Natural killer cell treated with Interleukin-12 subunit alpha and Interleukin-12 subunit beta and Interleukin-15 and Interleukin-18, amount 100 ng/mL, for 72 hours (primary cell): ENCODE measurements at places on chromosomes 2 and 18.
A peak's percentile ranks its signal among the peaks of the same experiment; 100 is the strongest.

GRCh38 chr18:59265246-59265973 lies 7.8 kb downstream of the RAX start:
- DNase-seq: no peak

- no peak for DNase-seq
These were observed 534.9 kb downstream of the SLC4A3 start for GRCh38 chr2:220162320-220162719.

DNA sequence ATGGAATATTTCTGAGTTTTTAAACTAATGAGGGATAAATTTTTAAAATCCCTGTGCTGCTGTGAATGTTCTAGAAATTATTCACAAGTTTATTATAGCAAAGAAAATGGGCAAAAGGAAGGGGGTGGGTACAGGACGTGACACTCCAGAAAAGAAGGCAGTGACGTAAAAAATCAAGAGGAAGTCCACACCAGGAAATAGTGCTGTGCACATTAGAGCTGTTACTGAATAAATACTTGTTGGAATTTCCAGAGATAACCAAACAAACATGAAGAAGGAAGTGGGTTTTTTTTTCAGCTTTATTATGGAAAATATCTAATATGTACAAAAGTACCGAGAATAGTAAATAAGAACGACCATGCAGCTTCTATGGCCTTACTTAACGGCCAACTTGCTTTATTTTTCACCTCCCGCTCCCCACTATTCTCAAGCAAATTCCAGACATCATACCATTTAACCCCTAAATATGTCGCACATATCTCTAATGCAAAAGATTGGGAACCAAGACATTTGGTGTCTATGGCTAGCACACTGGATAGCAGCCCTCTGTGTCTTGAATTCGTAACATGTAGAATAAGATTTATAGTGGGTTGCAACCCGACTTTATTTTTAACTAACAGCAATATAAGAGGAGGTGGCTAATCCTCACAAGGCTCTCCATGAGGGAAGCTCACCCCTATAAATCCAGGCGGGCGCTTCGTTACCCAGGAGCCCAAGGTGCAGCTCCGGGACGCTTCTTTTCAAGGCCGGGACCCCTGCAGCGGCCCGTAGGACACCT lies 580 bp upstream of the NDUFV2 start:
- peak; percentile 67 for DNase-seq

- DNase-seq: no peak
These were observed 48.9 kb downstream of the COPS8 start for GRCh38 chr2:237134321-237135230.

DNA sequence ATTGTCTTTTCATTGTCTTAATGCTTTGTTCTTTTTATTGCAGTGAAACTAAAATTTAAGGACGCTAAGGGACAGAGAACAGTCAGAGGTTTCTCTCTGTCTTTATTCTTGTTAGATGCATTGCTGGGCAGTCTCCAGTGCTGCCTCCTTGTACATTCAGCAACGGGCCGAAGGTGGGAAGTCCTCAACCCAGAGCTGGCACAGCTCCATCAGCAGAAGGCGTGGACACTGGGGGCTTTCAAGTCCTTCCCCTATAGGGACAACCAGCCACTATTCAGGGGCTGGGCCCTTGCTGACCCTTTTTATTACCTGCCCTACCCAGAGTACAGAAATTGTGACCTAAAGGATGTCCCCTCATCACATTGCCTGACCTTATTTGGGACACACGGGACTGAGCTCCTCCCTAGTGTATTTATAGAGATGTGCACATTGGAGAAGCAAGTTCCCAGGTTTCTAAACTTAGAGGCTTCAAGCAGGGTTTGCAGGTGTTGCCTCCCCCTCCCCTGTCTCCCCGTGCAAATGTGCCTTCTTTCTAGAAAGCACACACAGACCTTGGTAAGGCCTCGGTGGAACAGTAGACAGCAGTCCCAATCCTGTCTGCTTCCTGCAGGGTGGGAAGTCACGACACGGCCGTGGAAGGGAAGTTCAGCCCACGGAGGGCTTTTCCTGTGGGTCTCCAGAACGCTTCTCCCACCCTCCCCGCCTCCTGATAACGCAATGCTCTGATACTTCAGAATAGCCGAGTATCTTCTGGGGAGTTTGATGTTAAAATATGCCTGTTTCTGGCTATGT lies 68.2 kb downstream of the ZCCHC2 start:
- DNase-seq: no peak

- no peak for DNase-seq
These were observed 82.4 kb upstream of the TFCP2L1 start for GRCh38 chr2:121367246-121367900.

DNA sequence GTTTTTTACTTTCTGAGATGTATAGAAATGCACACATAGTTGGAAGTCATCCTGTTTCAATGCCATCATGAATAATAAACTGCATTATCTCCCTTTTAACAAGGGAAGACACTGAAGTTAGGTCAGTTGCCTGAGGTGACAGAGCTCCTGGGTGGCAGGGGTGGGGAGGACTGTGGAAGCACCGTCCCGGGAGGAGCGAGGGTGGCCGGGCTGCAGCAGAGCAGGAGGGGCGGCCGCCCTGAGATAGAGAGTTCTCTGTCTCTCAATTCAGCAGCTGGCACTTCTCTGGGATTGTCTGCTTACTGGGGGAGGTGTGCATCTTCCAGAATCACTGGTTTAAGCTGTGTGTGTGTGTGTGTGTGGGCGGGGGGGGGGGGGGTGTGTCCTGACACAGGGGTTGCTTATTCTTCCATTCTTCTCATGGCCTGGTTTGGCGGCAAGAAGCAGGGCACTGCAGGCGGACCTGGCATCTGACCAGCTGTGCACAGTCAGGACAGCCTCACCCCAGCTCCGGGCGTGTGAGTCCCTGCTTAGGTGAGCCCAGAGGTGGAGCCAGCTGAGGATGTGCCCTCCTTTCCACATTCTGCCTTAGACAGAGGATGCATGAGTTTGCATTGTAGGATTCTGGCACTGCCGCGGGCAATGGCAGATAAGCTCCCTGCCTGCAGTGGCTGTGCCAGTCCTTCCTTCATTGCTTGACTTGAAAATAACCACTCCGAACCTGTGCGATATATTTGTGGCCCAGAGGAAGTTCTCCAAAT lies 40.4 kb downstream of the VWA3B start:
- no peak for DNase-seq

DNA sequence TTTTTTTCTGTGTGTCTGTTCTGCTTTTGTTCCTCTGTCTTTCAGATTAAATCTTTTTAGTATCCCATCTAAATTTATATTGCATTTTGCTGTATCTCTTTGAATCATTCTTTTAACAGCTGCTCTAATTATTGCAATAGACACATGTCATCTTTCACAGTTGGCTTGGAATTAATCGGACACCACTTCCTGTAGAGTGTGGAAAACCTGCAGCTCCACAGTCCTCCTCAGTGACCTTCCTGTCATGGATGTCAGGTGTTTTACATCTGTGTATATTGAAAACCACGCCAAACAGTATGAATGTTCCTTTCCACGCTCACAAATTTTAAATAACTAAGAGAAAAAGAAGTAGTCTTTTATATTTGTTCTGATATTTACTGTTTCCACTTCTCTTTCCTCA lies 135.3 kb downstream of the PXDN start:
- DNase-seq: no peak

- DNase-seq: no peak
These were observed 17.2 kb downstream of the BOK start for GRCh38 chr2:241575624-241576292.

GRCh38 chr2:235151152-235151551 lies 199.3 kb downstream of the SH3BP4 start:
- no peak for DNase-seq

DNA sequence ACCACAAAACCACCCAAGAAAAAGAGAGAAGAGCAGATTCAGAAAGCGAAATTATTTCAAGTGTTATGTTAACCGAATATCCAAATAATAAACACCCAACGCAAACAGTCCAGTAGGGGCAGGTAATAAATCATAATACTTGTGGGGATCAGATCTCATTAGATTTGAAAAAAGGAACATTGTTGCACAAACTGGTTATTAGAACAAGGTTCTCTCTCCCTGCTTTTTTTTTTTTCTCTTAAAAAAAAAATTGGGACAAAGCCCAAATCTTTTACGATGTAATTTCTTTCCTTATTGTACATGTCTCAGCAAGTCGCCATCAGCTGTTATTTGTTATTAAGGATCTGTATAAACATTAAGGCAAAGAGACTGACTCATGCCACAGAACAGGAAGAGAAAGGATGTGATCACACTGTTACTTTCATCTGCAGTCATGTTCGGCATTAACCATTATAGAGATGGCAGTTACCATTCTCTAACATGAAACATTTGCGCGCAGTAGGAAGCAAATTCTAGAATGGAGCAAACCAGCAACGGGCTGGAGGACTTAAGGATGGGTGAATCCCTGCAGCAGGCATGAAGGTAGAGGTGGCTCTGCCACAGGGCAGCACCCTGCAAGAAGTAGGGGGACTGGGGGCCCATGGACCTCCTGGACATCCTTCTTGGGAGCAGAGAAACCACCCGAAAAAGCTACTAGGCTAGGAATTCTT lies 42.0 kb downstream of the EPHA4 start:
- DNase-seq: no peak

- DNase-seq: no peak
These were observed 880.7 kb downstream of the SUCLG1 start for GRCh38 chr2:83578405-83578804.

DNA sequence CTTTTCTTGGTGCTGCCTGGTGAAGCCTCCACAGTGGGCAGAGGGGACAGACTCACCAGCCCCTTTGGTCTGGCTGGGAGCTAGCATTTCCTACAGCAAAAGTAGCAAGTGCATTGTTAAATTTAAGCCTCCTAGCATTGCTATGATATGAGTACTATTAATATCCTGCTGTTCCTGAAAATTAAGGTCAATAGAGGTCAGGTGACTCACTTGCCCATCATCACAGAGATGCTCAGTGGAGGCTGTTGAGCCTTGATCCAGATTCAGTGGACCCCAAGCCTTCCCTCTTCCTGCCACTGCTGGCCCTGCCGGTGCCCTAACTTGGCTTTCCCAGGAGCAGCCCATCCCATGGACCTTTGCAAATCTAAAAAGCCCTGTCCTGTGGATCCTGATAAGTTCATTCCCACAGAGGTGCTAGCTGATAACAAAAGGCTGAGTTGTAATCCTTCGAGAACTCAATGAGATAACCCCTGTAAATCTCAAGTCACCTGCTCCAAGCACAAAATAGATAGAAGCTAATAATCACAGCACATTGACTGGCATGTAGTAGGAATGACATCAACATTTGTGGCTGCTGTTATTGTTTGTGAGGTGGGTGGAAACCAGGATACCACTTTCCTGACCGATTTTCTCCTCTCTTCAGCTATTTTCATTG lies 84.4 kb downstream of the THNSL2 start:
- no peak for DNase-seq

DNA sequence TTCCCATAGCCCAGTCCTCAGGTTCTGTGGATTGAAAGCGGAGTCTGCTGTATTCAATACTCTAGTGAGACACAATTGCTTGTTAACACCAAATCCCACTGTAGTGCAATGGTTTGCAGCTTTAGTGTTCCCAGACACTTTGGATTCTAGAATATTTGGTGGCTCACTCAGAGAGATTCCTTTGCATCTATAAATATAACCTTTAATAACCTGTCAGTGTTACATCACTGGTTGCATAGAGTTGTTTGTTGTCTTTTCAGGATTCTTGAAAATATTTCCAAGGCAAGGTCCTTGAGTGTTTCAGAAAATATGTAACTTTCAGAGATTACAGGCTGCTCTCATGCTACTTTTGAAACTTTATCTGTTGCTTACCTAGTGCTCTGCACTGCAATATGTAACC lies 157.5 kb downstream of the ZEB2 start:
- DNase-seq: no peak

GRCh38 chr2:235745597-235745996 lies 251.8 kb downstream of the AGAP1 start:
- DNase-seq: no peak

GRCh38 chr2:9163306-9164111 lies 43.1 kb upstream of the ASAP2 start:
- DNase-seq: peak; percentile 8

- no peak for DNase-seq
These were observed 10.8 kb downstream of the OXER1 start for GRCh38 chr2:42752816-42753813.

DNA sequence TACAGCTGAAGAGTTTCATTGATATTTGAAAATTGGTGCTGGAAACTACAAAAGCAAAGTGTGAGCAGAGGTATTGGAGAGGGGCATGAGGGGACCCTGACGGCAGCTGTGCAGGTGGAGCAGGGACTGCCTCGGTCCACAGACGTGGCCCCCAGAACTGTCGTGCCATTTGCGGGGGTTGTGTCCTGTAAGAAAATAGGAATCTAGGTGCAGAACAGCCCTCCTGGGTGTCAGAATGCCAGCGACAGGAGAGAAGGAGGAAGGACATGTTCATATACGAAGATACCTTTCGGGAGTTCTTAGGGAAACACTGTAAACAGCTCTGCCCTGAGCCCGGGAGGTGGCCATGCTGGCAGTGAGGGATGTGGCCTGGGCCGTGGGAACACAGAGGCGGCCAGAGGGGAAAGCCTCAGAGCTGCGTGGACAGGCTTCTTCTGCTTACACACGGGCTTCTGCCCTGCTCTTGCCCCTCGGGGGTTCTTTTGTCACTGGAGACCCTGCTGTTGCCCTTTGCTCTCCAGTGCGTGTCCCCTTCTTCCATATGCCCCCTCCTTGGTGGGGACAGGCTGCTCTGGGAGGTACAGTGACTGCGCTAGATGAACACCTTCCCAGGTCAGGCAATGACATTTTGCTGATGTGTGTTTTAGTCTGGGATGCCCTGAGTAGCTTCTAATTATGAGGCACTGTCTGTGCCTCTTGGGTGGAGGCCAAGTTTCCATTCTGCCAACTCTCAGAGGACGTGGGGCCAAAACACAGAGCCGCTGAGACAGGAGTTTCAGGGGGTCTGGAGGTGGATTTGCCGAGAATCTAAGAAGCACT lies 81.9 kb upstream of the TXNDC2 start:
- DNase-seq: no peak

GRCh38 chr2:65658881-65659280 lies 226.5 kb upstream of the SPRED2 start:
- no peak for DNase-seq

- DNase-seq: no peak
These were observed 118.4 kb upstream of the TMEM18 start for GRCh38 chr2:795531-796041.

DNA sequence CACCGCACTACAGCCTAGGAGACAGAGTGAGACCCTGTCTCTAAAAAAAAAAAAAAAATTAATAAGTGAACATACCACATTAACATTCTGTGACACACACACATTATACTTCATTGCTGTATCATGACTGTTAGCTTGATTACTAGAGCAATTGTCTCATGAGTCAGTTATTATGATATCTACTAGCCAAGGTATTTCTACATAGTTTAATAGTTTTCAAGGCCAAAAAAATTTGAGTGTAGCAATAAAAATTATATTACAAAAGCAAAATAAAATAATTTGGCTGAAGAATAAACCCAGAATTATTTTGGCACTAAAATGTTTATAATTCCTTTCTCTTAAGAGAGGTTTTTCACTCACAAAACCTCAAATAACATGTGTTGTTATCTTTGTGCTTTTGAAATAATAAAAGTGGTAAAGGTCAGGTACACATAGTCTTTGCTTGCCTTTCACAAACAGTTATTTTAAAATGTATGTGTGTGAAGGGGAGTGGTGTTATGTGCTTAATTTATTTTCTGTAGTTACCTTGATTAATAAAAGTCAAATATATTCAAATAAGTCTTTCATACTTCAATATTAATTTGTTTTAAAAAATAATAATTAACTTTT lies 136.9 kb upstream of the SPOPL start:
- DNase-seq: no peak

- no peak for DNase-seq
These were observed 287.5 kb downstream of the TCF4 start for GRCh38 chr18:55300421-55300935.
